ENCODE measurements at places on chromosomes 12 and 14. TPM values are rescaled to one million over a fixed set of nuclear protein-coding genes. Genes with fewer than 3 reads are reported as not detected.

GRCh38 chr14:30572237-30572636, 13.3 kb downstream of the G2E3 start:
- DNase-seq, result no peak

GRCh38 chr12:92244036-92244435, 98.4 kb upstream of the BTG1 start:
- no peak for DNase-seq

- peak; percentile 64 for DNase-seq
These were observed 551 bp downstream of the RAP1B start for GRCh38 chr12:68611094-68611805.

DNA sequence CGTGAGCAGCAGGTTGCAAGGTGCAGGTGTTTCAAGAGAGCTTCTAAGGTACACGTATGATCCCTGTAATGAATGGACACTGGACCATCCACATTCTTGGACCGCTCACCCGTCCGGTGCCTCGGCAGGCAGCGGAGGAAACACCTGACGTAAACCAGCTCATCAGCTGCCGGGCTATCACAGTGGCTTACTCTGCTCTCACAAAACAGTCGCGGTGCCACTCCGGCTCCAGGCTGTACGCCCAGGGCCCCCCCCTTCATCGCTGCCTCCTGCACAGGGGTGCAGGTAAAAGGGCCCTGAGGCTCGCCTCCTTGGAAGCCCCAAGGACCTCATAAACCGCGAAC, 436 bp downstream of the VPS33A start:
- DNase-seq, result peak; percentile 28

Gene PRH2
- total RNA-seq, result not detected

Gene TOMM20L
- not detected for total RNA-seq

Data from Calu3 (cell line).